ENCODE measurements at places on chromosomes 4 and X. TPM values are rescaled to one million over a fixed set of nuclear protein-coding genes. Genes with fewer than 3 reads are reported as not detected.

BEND2 gene
- not detected for total RNA-seq

PRSS48 gene
- total RNA-seq, result not detected

DNA sequence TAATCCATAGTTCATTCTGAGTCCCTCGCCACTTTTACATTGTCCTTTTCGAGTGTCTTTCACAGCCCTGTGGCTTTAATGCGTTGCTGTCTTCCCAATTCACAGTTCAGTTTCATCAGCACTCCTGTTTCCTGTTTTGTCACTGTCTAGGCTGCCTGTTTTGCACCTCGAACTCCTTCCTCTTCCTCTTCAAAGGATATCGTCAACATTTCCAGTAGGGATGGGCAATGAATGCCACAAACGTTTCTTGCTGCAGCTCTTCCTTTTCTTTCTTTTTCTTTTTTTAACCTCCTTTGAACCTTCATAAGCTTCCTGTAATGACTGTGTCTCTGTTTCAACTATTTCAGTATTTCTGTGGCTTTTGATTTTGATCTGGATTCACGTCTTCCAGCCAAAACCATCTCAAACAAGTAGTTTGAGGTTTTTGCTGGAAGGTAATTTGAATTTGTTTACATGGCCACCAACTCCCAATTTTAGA, 105.4 kb downstream of the ANXA3 start:
- DNase-seq, result peak; percentile 74

GRCh38 chrX:97743014-97743413, 859.3 kb downstream of the RPA4 start:
- DNase-seq, result no peak

DNA sequence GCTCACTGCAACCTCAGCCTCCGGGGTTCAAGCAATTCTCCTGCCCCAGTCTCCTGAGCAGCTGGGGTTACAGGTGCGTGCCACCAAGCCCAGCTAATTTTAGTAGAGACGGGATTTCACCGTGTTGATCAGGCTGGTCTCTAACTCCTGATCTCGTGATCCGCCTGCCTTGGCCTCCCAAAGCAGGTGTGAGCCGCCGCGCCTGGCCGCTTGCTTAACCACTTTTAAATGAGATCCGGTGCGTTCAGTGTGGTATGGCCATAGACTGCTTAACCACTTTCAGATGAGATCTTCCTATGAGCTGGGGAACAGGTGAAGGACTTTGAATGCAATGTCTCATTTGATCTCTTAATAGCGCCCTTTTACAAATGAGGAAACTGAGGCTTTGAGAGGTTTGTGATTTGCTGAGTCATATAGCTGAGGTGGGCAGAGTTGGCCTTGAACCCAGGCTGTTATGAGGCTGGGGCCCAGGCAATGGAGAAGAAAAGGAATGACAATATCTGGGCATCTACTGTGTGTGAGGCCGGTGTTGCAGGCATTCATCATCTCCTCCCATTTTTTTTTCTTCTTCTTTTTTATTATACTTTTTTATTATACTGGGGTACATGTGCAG, 41.9 kb upstream of the NSG1 start:
- DNase-seq, result no peak

DNA sequence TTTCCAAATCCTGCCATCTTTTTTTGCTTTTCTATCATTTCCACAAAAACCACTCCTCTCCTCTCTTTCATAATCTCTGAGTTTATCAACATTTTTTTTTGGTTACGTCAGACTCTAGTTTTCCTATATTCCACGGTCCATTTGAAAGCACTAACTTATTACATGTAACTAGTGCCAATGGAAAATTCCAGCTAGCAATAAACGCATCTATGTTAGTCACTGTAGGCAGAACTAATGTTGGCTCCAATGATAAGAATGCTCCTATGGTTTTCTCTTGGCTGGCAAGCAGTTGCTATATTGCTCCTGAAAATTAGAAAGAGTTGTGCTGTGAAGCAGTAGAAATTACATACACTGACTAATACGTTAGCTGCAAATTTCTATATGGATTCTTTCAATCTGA, 634.6 kb upstream of the FTHL17 start:
- DNase-seq, result no peak

Measured in dermis microvascular lymphatic vessel endothelial cell (primary cell).